ENCODE measurements at places on chromosomes 2 and 18. TPM values are rescaled to one million over a fixed set of nuclear protein-coding genes. Genes with fewer than 3 reads are reported as not detected.

The CXCR1 gene
- total RNA-seq = not detected

The LYG2 gene
- not detected for total RNA-seq

The ACKR3 gene
- total RNA-seq = 14.8 TPM

The LRRC30 gene
- not detected for total RNA-seq

The RBMS1 gene
- 170 TPM for total RNA-seq

The DSG1 gene
- total RNA-seq = not detected

The C2orf81 gene
- total RNA-seq = 0.40 TPM

The RAB6C gene
- not detected for total RNA-seq

The FSHR gene
- total RNA-seq = not detected

Measured in thoracic aorta endothelial cell (primary cell).